ENCODE measurements at places on chromosomes 7 and 10.

DNA sequence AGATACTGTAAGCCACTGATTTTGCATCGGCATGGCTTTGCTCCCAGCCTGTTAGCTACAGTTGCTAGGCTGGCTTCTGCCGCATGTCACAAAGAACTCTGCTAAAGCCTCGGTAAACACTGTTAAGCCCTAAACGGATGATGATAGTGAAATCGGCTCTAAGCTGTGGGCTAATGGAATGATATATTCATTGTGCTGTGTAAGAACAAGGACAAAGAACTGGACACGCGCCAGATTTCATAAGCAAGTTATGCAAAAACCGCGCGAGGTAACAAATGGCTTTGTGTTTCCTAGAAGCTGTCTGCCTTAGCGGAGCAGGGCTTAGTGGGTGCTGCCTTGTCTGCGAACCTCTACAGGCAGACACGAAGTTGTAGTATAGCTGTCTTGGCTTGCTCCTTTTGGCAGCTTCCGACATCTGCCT, 331.3 kb upstream of the COBL start:
- DNase-seq: peak; percentile 31

GRCh38 chr7:1548438-1548831, 7.6 kb downstream of the TMEM184A start:
- DNase-seq: no peak

DNA sequence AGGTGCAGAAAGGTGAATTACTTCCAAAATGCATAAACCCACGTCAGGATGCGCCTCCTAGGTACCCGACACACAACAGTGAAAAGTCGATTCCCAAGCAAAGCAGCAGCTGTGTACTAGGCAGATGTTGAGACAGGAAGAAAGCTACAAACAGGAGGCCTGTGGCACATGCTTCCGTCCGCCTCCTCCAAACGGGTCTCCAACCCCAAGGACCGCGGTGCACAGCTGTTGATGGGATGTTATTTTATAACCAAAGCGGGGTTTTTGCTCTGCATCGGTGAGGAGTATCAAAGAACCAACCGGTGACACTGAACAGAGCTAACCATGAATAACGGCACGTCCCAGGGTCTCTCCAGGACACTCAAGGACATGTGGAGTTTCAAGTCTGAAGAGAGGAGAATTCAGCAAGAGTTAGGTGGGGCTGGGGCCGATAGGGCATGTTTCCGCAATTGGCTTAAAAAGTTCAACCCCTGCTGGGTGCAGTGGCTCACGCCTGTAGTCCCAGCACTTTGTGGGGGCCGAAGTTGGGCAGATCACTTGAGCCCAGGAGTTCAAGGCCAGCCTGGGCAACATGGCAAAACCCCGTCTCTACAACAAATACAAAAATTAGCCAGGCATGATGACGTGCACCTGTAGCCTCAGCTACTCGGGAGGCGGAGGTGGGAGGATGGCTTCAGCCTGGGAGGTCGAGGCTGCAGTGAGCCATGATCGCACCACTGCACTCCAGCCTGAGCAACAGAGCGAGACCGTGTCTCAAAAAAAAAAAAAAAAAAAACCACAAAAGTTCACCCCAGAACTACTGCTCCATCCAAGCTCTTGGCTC, 108.0 kb downstream of the SMURF1 start:
- no peak for DNase-seq

- no peak for DNase-seq
These were observed 86.3 kb upstream of the MKLN1 start for GRCh38 chr7:131241386-131241785.

GRCh38 chr10:121237718-121238117, 360.5 kb downstream of the FGFR2 start:
- no peak for DNase-seq

- DNase-seq: no peak
These were observed 20.3 kb downstream of the ACSM6 start for GRCh38 chr10:95214369-95214768.

DNA sequence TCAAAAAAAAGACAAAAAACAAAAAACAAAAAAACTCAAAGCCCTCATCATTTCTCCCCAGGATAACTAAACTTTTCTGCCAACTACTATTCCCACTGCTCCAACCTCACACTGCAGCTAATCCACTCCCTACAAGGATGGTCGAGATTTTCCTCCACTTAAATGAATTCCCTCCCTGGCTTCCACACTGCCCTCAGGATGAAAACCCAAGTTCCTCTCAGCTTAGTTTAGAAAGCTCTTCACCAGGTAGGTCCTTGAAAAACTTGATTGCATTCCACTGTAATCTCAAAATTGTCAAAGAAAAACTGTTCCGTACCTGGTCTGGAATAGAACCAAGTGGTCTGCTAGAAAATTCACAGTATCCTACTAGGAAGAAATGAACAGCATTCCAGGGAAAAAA, 294.3 kb upstream of the KLF14 start:
- DNase-seq: no peak

- DNase-seq: no peak
These were observed 173.4 kb upstream of the NRP1 start for GRCh38 chr10:33507662-33508425.

DNA sequence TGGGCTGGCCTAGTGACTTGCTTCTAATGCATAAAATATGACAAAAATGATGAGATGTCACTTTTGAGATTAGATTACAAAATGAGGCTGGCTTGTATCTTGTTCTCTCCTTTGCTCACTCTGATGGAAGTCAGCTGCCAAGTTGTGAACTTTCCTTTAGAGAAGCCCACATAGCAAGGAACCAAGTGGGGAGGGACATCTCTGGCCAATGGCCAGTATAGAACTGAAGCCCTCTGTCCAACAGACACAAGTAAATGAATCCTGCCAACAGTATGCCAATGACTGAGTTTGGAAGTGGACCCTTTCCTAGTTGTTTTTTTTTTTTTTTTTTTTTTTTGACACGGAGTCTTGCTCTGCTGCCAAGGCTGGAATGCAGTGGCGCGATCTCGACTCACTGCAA, 3.3 kb downstream of the ZC3HC1 start:
- no peak for DNase-seq

- DNase-seq: no peak
These were observed 14.8 kb upstream of the WAPL start for GRCh38 chr10:86536294-86536861.

DNA sequence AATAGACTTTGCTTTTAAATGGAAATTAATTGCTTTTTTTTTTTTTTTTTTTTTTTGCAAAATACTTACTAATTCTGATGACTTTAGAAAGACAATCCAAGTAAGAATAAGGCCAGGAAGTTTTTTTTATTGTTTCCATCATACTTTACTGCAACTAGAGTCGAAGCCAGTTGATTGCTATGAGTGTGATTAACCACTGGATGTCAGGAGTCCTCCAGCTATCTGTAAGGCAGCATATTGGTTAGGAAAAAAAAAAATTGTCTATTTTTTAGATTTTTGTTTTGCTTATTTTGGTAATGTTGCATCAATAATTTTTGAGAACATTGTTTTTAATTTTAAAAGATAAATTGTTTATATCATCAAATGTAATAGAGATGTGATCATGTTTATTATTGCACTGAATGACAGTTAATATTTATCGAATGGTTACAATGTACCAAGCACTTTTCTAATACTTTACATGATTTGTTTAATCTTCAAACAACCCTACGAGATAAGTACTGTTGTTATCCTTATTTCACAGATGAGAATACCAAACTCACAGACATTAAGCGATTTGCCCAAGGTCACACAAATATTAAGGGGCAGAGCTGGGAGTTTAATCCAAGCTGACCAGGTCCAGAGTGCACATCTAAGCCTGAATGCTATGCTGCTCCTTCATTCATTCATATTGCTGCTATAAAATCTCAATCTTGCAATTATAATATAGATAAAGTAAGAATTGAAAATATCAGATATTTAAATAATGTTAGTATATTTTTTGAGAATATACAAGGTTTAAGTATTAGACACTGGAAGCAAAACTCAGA, 19.9 kb upstream of the LMOD2 start:
- DNase-seq: no peak

Data from substantia nigra (tissue), 51 donors.